ENCODE measurements at places on chromosomes 2 and 18.

DNA sequence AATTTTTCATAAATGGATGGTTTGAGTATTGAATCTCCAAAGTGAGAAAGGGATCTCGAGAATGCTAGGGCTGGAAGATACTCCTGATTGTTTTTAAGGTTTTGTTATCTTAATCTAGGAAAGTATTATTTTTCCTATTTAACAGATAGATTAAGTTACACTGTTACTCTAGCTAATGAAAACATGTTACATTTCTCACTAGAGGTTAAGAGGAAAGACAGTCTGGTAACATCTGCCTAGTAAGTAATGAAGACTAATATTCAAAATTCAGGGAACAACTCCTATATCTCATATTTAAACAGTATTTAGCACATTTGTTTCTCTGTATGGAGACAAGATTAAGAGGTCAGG is 2.0 kb downstream of the GALNT3 start:
- no peak for DNase-seq

DNA sequence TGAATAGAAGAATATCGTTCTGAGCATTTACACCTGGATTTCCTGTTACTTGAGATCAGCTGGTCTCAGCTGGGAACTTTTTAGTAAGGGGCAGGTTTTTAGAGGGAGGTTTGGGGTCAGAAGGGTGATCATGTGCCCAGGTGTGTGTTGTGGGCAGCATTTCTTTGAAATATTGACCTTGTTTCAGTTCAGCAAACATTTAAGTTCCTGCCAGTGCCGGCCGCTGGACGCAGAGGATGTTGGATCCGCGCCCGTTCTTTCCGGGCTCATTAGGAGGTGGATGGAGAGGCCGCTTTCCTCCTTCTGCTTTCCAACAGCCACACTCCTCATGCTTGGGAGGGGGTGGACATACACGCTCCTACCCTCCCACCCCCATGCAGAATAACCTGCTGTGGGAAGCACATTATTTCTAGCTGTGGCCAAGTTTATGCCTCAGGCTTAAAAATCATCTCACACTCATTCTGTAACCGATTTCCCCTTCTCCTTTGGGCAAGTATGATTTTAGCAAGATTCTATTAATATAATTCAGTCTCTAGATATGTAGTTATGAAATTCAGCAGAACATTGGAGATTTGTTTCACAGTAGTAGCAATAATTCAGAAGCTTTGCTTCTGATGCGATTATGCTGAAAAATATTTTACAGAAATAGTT is 131.4 kb downstream of the ZNF236 start:
- no peak for DNase-seq

- DNase-seq = no peak
Measured at GRCh38 chr2:86302320-86302719, 35.1 kb downstream of the REEP1 start.

GRCh38 chr18:29594493-29594892 is 1417.6 kb upstream of the CDH2 start:
- no peak for DNase-seq

DNA sequence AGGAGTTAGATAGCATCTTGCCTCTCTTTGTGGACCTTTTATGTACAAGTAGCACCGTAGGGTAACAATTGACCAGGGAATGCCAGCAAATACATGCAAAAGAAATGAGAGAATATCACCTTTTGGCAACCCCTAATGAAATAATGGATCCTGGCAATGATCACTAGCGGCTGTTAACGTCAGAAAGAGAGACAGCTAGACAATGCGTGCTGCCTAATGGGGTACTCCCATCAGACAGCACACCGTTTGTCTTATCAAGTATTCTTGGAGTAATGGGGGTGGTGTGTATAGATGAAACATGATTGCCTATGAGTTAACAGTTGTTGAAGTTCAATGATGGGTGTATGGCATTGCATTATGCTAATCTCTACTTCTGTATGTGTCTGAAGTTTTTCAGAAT is 1.6 kb downstream of the ELAC1 start:
- DNase-seq = no peak

All from stimulated activated naive CD4-positive, alpha-beta T cell treated with Interleukin-2 at 50 U/mL for 16 hours (primary cell).